ENCODE measurements at places on chromosomes 5 and 9.
A peak's percentile ranks its signal among the peaks of the same experiment; 100 is the strongest.

GRCh38 chr5:54460181-54460919, 4.9 kb downstream of the HSPB3 start:
- DNase-seq, result no peak

DNA sequence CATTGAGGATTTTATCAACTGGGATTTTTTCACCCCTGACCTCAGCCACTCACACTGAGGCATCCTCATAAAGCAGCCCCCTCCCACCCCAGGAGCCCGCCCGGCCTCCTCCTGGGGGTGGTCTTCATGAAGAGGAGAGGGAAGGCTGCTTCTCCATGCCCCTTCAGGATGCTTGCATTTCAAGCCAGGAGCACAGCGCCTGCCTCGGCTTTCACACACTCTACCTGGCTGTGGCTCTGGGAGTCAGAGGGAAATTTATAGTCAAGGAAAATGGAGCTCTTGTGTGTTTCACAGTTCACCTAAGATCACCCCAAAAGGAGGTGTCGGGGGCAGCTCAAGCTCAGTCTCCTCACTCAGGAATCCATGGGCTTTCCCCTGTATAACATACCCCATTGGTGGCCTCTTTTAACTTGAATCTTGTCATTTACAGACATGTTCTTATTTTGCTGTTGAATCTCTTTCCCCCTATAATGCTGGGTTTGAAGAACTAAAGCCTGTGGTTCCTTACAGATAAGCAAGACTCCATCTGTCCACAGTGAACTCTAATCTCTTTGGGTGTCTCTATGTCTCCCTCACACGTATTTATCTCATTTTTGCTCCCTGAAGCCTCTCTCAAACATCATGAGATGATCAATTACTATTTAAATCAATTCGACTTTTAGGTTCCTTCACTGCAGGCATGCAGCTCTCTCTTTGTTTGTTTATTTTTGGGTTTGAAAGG, 22.6 kb upstream of the IQGAP2 start:
- no peak for DNase-seq

DNA sequence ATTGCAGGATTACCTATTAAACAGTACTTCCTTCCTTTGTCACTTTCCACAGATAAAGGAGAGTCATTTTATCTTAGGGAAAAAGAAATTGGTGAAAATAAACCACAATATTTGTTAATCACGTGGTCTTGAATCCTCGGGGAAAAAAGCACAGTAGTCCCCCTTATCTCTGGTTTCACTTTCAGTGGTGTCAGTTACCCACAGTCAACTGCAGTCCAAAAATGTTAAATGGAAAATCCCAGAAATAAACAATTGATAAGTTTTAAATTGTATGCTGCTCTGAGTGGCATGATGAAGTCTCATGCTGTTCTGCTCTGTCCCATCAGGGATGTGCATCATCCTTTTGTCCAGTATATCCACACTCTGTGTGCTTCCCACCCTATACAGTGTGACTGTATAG, 405.2 kb upstream of the MPDZ start:
- no peak for DNase-seq

GRCh38 chr5:6713274-6714225, at the start of gene TENT4A:
Gene TENT4A (plus strand): TSS chr5:6713432. CDS start chr5:6713984, 552 bp downstream.
- no peak for DNase-seq

GRCh38 chr9:90307167-90307833, 335.3 kb downstream of the DIRAS2 start:
- no peak for DNase-seq

GRCh38 chr9:137748741-137749140, 128.8 kb upstream of the CACNA1B start:
- no peak for DNase-seq

DNA sequence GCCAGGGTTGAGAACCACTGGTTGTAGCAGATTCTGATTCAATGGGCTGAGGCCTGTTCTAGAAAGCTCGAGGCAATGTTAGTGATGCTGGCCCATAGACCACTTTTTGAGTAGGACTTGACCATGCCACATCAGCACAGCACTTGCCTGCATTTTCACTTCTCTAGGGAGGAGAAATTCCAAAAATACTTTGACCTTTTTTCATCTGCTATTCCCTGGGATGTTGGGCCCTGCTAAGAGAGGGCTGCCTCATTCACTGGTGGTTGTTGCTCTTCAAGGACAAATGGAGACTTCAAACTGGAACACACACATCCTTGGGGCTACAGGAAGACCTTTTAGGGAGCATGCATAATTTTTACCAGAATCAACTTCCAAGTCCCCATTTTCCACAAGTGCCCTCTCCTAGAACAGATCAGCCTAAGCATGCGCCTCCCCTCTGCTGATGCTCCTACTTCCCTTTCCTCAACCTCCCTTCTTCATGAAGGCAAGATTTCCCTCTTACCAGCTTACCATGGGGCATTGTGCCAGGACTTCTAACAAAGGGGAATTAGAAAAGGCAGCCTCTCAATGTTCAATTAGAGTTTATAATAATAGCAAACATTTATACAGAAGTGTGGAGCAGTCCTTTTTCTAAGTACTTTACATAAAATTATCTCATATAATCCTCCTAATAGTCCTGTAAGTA, 12.7 kb upstream of the TGFBI start:
- DNase-seq, result no peak

GRCh38 chr5:149550594-149551226, 529 bp downstream of the CSNK1A1 start:
- DNase-seq, result no peak

GRCh38 chr9:106920701-106921283, 57.8 kb downstream of the ZNF462 start:
- no peak for DNase-seq

DNA sequence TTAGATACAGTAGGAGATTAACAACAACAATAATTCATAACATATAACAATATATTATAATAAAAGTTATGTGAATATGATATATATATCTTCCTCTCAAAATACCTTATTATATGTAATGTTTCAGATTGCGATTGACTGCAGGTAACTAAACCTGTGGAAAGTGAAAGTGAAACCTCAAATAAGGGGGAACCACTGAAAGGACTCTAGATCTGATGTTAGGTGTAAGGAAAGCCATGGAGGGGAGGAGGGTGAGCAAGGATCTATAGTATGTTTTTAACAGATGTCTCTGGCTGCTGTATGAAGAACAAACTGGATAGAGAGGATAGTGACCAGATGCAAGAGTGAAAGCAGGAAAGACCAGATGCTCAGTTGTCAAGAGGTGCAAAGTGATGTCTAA, 5.8 kb upstream of the FSTL4 start:
- DNase-seq, result no peak

- DNase-seq, result no peak
These were observed 2.5 kb downstream of the FST start for GRCh38 chr5:53482717-53483638.

- DNase-seq, result no peak
These were observed 339.0 kb upstream of the CTNND2 start for GRCh38 chr5:12242950-12243888.

GRCh38 chr5:1961304-1961946, 78.7 kb upstream of the IRX4 start:
- no peak for DNase-seq

GRCh38 chr5:135208555-135208902, 174.5 kb upstream of the PITX1 start:
- DNase-seq, result no peak

GRCh38 chr5:35294976-35295375, 64.7 kb upstream of the PRLR start:
- no peak for DNase-seq

GRCh38 chr5:52799358-52799982, 11.8 kb downstream of the ITGA1 start:
- no peak for DNase-seq

GRCh38 chr5:176519810-176520720, 17.1 kb downstream of the RNF44 start:
- no peak for DNase-seq

DNA sequence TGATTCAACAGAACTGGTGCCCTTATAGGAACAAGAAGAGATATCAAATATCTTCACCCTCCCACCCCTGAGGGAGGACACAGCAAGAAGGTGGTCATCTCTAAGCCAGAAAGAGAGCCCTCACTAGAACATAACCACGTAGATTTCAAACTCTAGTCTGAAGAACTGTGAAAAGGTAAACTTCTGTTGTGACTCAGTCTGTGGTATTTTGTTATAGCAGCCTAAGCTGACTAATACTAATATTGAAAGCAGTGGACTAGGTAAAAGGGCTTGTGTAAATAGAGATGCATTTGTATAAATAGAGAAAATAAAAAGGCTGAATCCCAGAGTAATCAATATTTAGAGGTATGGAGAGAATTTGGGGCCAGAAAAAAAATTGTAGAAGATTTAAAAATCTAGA, 157.6 kb upstream of the CCNH start:
- DNase-seq, result no peak

- no peak for DNase-seq
These were observed 41.5 kb downstream of the FOXI1 start for GRCh38 chr5:170147051-170147752.

DNA sequence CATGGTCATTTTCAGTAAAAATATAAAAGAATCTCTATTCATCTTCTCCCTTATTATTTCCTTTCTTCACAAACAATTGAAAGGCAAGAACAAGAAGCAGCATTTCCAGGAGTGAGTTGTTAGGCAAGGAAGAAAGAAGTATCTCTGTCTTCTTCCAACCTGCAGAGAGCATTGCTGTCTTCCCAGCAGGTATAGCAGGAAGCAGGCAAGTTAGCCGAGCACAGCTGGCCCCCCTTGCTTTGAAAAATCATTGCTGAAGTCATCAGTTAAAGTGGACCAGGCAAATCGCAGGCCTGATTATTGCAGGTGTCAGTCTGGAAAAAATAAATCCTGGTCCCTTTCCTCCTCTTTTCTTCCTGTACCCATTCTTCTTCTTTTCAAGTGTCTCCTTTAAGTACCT, 353.1 kb upstream of the BRINP1 start:
- no peak for DNase-seq

- no peak for DNase-seq
These were observed 367.3 kb upstream of the C9orf72 start for GRCh38 chr9:27940535-27940934.

GRCh38 chr5:139141446-139142204, 56.5 kb downstream of the SIL1 start:
- no peak for DNase-seq

DNA sequence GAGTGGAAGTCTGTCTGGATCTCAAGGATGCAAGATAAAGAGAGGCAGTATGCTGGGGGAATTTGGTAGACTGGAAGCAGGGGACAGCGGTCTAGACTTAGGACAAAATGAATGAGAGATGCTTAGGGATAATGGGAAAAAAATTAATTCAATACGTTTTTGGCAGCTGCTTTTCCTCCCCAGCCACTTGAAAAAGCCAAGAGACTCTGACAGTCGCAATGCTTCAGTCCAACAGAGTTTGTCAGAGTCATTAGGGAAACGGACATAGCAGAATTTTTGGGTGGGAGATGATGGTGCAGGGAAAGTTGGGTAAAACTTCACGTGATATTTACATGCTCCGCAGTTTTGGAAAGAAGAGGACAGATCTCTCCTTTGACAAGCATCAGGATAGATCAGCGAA, 129.7 kb downstream of the GOLPH3 start:
- DNase-seq, result no peak

DNA sequence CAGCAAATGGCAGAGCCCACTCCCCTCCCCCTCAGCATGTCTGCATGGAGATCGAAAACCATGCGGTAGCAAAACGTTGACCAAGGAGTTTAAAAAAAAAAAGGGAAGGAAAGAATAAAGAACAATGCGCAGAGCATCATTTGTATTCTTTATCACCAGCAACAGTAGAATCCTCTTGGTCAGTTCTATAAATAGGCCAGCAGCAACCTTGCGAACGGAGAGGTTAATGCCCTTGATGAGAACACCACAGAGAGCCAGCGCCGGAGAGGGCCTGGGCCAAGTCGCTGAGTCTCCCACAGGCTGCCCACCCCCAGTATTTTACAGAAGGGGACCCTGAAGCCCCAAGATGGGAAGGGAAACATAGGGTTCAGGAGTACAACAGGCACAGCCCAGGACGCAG, 22.7 kb downstream of the WHRN start:
- DNase-seq, result no peak

- DNase-seq, result peak; percentile 50
These were observed at the start of gene DMRT2 for GRCh38 chr9:1050125-1050895. Gene DMRT2 (plus strand): TSS chr9:1050357. CDS start chr9:1051614, 1,257 bp downstream.

DNA sequence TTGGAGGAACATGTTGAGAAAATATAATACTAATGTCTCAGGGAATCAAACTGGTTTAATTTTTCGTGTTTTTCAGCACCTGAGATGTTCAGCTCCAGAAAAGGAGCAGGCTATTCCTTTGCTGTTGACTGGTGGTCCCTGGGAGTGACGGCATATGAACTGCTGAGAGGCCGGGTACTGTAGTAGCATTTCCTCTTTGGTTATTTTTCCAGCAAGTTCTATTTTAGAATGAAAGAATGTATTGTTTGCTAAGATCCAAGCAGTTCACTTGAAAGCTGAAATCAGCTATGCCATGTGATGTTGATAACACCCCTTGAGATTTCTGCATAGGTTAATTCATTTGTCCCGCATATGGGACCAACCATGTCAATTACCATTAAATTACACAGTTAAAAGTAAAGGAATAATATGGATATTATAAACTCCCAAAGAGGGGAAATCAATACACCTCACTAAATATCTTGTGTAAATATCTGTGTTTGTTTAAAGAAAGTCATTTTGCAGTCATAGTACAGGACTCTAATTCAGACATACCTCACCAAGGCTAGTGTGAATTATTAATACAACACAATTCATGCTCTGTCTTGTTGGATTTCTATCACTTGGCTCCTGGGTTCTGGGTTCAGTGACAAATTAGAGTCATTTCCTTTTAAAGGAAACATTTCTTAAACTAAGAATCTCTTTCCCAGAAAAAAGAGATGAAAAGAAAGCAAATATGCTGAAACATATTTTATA, 126.8 kb downstream of the STK32A start:
- DNase-seq, result no peak

- no peak for DNase-seq
These were observed 51.5 kb upstream of the MELK start for GRCh38 chr9:36521148-36521547.

- no peak for DNase-seq
These were observed 104.8 kb upstream of the CD180 start for GRCh38 chr5:67301285-67301903.

DNA sequence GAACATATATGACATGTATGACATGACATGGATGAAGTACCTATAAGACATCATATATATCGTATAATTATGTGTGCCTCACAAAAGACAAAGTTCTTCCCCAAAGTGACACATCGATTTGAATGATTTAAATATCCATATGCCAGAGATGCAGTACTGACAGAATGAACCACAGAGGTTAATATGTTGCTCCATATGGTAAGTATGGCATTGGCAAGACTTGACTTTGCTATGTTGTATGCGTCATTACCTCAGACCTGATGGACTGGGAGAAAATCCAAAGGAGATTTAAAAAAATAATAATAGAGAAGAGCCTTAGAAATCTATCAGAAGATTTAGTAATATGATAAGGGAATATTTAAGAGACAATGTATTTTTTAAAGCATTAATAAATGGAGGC, 263.2 kb downstream of the PJA2 start:
- DNase-seq, result no peak

GRCh38 chr5:154258531-154259217, 68.1 kb downstream of the GALNT10 start:
- DNase-seq, result no peak

- no peak for DNase-seq
These were observed 6.2 kb upstream of the ST6GALNAC4 start for GRCh38 chr9:127923046-127923445.

- no peak for DNase-seq
These were observed 45.9 kb downstream of the LARP1 start for GRCh38 chr5:154801083-154801482.

- DNase-seq, result peak; percentile 14
These were observed 54.9 kb upstream of the ZSWIM6 start for GRCh38 chr5:61277190-61277589.
